ENCODE measurements at places on chromosomes 6 and 20.

DNA sequence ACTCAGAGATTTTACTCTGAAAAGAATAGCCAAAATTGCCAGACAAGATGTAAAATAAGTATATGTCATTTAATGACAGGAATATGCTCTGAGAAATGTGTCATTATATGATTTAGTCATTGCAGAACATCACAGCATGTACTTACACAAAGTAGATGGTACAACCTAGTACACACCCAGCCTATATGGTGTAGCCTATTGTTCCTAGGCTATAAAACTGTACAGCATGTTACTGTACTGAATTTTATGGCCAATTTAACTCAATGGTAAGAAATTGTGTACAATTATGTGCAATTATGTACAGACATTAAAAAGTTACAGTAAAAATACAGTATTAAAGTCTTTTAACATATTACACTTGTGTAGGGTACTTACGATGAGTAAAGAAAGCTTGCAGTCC, 311.9 kb upstream of the EPHA7 start:
- no peak for DNase-seq

DNA sequence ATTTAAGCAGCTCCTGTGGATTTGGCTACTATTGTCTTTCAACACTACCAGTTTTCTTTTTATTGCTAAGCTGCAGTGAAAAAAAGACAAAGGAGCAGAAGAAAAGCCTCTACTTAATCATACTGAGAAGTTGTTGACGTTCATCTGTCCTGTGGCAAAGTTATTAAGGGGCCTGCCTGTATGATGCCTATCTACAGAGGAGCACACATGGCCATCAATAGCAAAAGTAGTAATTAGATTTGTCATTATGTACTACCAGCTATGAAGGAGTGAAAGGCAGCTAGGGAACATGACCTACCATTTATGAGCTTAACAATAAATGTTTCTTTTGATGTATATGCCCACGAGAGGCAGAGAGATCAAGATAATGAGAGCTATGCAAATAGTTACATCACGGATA, 620.9 kb downstream of the PHF3 start:
- DNase-seq, result no peak

DNA sequence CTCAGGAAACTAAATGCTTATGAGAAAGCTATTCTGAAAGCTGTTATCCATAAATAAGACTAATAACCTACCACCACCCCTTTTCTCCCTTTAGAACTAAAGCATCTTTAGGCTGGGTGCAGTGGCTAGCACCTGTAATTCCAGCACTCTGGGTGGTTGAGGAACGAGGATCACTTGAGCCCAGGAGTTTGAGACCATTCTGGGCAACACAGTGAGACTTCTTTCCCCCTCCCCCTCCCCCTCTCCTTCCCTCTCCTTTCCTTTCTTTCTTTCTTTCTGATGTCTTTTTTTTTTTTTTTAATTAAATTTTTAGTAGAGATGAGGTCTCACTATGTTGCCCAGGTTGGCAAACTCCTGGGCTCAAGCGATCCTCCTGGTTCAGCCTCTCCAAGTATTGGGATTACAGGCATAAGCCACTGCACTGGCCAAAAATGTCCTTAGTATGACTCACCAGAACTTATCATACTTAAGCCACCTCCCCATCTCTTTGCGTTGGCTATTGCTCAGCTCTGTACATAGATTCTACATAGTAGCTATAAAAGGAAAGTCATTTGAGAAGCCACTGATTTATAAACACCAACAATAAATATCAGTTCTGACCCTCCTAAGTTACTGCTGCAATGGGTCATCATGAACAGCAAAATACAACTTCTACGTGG, 54.8 kb upstream of the SPDEF start:
- DNase-seq, result no peak

DNA sequence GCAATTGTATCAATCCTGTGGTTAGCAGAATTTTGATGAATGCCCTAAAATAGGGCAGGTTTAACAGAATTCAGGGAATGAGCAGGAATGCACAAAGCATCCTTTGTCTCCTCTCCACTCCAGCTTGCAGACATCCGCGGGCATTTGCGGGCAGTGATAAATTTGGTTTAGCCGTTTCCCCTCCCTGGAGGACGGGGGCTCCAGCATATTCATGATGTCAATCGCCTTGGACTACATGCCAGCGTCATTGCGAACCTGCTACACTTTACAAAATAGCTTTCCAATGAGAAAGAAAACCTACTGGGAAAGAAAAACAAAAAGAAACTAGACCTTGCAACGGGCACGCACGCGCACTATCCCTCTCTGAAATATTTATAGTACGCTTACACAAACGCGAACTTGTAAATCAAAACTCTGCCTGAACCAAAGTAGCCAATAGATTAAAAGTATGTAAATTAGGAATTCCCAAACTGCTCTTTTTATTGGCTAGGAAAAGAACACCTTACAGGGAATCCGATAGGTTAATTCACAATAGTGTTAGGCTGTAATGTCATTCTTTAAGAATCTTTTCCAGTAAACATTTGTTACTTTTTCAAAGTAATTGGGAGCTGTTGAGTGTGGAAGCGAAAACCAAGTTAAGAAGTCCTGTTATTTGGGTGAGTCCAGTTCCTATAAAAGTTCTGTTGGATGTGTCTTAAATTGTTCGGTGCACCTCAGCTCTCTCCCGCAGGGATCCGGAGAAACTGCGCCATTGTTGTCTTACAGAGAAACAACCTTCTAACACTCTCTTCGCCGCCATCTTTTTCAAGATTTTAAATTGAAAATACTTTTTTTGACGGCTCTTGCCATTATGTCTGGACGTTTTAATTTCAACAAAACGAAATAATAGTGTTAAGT, 136.7 kb downstream of the HFE start:
- DNase-seq, result peak; percentile 92

DNA sequence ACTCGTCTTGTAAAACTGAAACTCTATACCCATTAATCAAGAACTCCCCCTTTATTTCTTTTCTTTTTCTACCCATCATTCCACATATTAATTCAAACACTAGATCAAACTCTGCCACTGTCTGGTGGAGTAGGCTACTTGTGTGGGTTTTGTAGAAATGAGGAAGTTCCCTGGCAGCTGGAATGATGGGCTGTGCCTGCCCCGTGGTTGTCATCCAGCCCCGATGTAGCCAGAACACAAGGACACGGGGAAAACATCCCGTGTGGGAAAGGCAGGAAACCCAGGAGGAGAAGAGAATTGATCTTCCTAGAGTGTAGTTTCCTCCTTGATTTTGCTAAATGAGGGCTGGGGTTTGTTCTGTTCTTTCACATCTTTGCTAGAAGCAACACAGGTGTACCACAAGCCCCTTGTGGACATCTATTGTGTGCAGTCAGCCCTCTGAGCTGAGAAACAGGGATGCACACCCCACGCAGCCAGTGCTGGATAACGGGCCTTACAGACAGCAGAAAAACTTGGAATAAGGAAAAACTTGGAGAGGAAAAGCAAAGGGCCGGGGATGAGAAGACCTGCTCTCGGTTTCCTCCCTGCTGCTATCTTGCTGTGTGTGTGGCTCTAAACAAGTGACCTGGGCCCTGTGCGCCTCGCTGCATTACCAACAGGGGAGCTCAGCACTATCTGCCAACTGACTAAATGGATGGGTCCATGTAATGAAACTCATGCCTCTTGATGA, 88.0 kb downstream of the SCML4 start:
- DNase-seq, result no peak

DNA sequence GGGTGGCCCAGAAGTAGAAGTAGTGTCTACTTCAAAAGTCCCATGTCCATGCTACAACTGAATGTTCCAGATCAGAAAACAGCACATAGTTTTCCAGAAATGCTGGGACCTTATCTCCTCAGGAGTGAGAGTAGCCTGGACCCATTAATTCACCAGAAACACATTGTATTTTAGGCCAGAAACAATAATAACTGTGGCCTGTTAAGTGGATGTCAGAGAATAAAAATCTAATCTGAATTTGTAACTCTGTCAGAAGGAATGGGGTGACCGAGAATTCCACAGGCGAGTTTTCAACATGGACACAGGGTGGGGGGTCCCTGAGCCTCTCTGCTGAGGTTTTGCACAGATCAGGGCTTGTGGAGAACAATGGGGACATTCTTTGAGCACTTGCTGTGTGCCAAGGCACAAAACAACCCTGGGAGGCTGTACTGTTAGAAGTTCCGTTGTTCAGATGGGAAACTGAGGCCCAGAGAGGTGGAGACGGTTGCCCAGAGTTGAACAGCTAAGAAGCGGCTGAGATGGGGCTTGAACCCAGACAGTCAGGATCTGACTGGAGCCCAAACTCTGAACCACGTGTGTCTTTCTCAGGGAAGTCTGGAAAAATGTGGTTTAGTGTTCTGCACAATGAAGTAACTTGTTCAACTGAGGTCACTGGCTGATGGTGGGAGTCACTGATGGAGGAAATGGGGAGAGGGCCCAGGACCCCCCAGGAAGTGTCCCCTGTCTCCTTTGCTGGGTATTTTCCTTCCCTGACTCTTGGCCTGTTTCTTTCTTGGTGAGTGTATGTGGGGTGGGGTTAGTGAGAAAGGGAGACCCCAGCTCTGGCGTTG, 44.2 kb downstream of the SNAI1 start:
- no peak for DNase-seq

DNA sequence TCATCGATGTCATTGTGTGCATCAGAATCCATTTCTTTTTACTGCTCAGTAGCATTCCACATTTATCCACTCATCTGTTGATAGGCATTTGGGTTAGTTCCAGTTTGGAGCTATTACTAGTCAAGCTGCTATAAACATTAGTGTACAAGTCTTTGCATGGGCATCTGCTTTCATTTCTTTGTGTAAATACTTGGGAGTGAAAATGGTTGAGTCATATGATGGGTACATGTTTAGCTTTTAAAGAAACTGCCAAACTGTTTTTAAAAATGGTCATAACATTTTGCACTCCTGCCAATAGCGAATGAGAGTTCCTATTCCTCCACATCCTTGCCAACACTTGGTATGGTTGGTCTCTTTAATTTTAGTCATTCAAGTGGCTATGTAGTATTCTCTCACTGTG, 21.2 kb upstream of the SLC22A2 start:
- no peak for DNase-seq

- DNase-seq, result no peak
Measured at GRCh38 chr20:62531046-62531838, 55.4 kb upstream of the GATA5 start.

Data from T-helper 2 cell (primary cell).